ENCODE measurements at places on chromosomes 11 and 22.

- no peak for DNase-seq
These were observed 11.6 kb downstream of the CD59 start for GRCh38 chr11:33724644-33725035.

DNA sequence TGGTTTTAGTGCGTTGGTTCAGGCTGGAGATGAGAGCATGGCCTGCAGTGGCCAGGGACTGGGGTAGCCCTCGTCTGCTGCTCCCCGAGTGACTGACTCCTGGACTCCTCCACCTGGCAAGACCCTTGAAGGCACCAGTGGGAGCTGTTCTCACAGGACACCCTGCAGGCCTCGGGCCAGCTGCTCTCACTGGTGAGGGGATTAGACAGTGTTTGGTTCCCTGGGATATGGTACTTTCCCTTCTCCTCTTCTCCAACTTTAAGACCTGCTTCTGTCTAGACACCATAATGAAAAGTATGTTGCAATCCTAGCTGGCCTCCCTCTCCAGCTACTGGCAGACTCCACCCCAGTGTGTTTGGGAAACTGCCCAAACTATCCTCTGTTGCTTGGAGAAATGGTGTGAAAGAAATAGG, 168.8 kb upstream of the CADM1 start:
- DNase-seq = no peak

GRCh38 chr11:47986742-47987141, 6.4 kb downstream of the PTPRJ start:
- DNase-seq = no peak

DNA sequence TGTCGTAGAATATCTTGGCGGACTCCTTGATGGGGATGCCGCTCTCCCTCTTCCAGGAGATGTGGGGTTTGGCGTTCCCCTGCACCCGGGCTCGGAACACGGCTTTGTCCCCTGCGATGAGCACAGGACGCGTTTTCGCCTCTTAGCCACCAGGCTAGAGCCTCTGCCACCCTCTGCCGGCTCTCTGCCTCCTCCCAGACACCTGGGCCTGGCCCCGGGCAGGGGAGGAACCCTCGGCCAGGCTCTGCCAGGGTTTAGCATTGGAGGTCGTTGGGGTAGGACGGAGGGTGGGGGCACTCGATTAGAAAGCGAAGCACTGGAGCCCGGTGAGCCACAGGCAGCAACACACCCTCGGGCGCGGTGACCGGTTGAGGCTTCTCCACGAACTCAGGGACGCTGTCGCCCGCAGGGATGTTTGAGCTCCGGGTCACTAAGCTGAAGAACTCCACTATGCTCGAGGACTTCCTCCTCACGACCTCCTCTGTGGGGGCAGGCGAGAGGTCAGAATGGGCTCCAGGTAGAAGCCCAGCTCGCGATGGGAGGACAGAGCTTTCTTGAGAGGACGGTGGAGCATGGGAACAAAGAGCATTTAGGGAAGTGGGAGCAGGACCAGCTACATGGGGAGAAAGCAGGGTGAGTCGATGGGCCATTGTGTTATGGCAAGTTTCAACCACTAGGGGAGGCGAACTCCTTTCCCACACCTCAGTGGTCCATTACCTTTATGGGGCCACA, 4.3 kb downstream of the IGSF22 start:
- DNase-seq = no peak

GRCh38 chr11:6654281-6655019, 1.2 kb downstream of the DCHS1 start:
- DNase-seq = no peak

DNA sequence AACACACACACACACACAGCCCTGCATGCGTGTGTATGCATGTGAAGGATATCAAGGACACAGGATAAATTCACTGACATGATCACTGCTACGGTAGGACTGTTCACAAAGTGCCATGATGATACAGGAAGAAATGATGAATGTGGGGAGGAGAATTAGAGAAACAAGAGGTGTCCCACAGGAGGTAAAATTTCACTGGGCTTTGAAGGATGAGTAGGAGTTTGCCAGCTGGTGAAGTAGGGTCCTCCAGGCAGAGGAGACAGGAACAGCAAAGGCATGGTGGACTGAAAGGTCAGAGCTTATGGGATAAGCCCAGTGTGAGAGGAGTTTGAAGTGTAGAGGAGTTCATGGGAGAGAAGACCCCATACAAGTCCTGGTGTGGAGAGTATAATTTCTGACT, 18.6 kb downstream of the NECTIN1 start:
- no peak for DNase-seq

- DNase-seq = no peak
These were observed 5.2 kb downstream of the ZBED4 start for GRCh38 chr22:49858827-49859226.

GRCh38 chr22:48616656-48617055, 1211.0 kb downstream of the BRD1 start:
- DNase-seq = no peak

Measured in urothelium cell line (cell line).